CD4-positive, alpha-beta T cell treated with Interleukin-17A for 4 hours (primary cell): ENCODE measurements at places on chromosomes 4 and X.

- DNase-seq: peak; percentile 52
These were observed 70.7 kb upstream of the PPP3CA start for GRCh38 chr4:101418055-101418454.

DNA sequence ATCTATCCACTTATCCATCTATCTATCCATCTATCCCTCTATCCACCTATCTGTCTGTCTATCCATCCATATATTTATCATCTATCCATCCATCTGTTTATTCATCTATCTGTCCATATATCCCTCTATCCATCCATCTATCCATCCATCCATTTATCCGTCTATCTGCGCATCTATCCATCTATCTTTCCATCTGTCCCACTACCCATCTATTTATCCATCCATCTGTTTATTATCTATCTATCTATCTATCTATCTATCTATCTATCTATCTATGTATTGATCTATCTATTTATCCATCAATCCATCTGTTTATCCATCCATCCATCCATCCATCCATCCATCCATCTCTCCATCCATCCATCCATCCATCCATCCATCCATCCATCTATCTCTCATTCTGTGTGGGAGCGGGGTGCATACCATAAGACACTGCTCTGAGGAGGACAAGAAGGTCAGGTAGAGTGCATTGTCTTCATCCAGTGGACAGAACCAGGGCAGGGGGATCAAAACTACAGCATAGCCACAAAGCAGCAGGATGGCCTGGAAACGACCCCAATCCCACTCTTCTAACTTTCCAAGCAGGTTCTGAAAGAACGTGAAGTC, 53.2 kb upstream of the ENPP6 start:
- DNase-seq: no peak

DNA sequence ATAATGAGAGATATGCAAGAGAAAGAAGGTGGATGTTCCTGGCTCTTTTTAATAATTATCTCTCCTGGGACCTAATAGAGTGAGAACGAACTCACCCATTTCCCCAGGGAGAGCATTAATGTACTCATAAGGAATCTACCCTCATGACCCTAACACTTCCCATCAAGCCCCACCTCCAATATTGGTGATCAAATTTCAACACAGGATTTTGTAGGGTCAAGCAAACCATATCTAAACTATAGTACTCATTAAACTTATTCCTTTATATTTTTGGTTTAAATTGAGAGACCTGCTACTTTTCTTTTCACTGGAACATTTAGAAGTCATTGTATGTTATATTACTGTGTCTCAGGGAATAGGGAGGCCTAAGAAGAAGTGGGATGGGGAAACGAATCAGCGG, 2.6 kb downstream of the UGT2A3 start:
- no peak for DNase-seq

GRCh38 chrX:149818652-149819051, 36.9 kb downstream of the MAGEA9 start:
- DNase-seq: no peak

GRCh38 chrX:10039821-10040793, 72.9 kb downstream of the CLDN34 start:
- DNase-seq: no peak

DNA sequence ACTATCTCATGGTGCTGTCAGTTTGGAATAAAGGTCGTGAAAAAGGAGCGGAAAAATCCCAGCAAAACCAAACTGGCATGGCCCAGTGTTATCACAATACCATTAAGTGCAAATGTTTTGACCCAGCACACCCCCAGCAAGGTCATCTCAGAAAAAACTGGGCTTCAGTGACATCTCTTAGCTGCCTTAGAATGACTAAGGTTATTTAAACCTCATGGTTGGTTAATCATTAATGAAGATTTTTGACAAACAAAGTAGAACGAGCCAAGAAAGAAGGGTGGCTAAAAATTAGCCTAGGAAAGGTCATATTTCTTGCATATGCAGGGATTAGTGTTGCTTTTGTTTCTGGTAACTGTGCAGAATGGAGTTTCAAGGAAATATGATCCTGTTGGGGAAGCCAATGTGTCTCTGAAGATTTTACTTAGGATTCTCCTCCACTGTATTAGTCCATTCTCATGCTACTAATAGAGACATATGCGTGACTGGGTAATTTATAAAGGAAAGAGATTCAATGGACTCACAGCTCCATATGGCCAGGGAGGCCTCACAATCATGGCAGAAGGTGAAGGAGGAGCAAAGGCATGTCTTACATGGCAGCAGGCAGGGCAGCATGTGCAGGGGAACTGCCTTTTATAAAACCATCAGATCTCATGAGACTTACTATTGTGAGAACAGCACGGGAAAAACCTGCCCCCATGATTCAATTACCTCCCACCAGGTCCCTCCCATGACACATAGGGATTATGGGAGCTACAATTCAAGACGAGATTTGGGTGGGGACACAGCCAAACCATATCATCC, 83.5 kb downstream of the CHRNA9 start:
- DNase-seq: no peak

DNA sequence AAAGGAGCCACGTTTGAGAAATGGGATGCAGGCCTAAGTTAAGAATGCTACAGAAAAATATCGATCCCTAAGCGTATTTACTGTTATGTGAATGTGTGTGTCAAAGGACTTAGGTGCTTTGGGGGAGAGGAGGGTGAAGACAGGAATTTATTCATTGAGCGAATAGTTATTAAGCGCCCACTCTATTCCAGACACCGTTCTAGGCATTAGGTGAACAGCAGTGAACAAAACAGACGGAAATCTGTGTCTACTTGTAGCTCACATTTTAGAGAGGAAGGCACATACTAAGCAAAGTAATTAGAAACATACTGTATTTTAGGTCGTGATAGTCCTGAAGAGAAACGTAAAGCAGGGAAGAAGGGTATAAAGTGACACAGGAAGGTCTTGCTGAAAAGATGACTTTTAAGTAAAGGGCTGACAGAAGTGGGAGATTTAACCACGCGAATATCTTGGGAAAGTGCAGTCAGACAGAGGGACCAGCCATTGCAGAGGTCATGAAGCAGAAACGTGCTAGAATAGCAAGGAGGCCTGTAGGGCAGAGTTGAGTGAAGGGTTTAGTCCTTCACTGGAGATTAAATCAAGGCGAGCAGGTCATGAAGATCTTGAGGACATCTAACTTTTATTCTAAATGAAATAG, 541 bp downstream of the AIMP1 start:
- DNase-seq: no peak

GRCh38 chrX:147917700-147918695, 6.3 kb downstream of the FMR1 start:
- peak; percentile 24 for DNase-seq

DNA sequence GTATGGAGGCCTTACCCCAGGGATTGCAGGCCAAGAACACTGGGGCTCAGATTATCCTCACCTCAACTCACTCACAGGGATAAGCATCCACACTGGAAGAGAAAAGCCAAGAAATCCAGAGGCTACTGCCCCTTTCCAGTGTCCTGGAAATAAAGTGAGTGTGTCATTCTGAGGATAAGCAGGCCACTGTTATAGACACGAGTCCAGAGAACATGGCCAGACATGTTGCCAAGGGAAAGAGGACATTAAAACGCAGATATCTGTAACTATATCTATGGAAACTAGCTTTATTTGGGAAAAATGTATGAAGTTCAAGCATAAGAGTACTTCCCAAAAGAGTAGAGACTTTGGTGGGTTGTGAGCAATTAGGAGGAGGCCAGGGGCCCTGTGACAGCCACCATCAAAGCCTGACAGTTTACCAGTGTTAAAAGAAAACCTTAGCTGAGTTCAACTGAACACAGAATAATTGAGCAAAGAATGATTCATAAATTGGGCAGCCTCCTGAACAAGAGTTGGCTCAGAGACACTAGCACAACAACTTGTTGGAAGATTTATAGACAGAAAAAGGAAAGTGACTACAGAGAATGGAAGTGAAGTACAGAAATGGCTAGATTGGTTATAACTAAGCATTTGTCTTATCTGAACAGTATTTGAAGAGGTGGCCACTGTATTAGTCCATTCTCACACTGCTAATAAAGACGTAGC, 1222.2 kb downstream of the STIM2 start:
- DNase-seq: no peak

- DNase-seq: no peak
These were observed 34.2 kb downstream of the ATXN3L start for GRCh38 chrX:13285693-13286092.

GRCh38 chr4:123300222-123301039, 96.2 kb upstream of the SPRY1 start:
- no peak for DNase-seq

GRCh38 chr4:83207497-83208101, 77.0 kb downstream of the COQ2 start:
- DNase-seq: no peak

DNA sequence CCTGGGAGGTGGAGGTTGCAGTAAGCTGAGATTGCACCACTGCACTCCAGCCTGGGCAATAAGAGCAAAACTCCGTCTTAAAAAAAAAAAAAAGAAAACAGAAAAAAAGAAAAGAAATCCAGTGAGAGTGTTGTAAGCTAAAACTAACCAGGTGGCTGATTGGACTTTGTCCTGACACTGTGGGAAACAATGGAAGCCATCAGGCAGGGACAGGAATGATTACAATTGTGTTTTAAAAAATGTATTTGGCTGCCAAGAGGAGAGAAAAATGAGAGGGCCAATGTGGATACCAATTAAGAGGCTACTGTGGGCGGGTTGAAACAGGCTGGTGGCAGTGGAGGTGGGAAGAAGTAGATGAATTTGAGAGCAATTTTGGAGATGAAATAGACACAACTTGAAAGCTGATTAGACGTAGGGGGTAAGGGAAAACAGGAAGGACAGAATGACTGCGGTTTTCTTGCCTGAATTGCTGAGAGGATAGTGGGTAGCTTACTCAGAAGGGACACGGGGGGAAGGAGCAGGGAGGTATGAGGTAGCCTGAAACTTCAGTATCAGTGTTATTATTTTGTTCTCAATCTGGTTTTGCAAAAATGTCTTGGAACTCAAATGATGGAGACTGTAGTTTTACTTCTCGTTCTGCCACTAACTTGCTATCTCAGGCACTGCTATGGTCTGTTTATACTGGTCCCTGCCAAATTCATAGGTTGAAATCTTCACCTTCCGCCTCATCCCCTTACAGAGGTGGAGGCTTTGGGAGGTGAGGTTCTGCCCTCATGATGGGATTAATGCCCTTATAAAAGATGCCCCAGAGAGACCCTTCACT, 45.6 kb upstream of the CHRNA9 start:
- DNase-seq: peak; percentile 66

DNA sequence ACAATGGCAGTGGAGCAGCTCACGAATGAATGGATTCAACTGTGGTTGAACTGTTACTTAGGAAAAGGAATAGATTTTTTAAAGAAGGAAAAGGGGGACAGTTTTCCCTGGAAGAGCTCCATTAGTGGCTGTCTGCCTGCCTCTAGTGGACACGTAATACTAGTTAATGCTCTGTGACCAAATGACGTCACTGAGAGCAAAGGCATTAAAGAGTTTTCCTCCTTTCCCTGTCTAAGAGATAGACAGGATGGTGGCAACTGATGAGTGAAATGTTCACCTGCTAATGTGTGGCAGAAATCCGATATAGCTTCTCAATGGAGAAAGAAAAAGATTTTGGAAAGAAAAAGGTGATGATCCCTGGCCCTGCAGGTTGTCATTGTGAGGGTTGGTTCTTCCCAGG, 52.3 kb upstream of the SCML1 start:
- DNase-seq: no peak

- DNase-seq: peak; percentile 41
These were observed at the start of gene SCML2 for GRCh38 chrX:18354369-18355223. TSS of gene SCML2 (minus strand) at chrX:18354688. CDS start at chrX:18334071, 20,617 bp downstream.

DNA sequence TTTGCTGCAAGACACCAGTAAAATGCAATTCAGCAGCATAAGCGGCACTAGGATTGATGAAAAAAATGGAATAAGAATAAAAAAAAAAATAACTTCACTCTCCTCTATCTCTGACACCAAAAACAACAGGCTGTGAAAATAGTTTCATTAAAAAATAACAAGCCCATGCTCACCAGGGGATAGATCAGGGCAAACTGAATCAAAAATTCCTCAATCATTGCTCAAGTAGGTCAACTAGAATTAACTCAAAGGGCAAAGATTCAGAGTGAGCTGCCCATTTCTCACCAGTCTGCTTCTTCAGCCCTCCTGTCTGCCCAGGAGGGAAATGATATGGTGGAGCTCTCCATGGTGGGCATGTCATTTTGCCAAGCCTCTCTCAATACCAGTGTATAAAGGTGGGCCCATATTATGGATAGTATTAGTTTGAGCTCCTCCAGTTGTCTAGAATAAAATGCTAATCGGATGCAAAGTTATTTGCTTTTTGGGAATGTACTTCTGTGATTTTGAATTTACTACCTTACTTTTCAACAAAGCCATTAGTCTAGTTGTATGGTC, 153.9 kb downstream of the UNC5C start:
- DNase-seq: no peak
